ENCODE measurements at places on chromosomes 3 and 15.

GRCh38 chr3:35727179-35727578 lies 87.9 kb downstream of the ARPP21 start:
- no peak for DNase-seq

GRCh38 chr3:52215351-52215750 lies 10.1 kb downstream of the TLR9 start:
- no peak for DNase-seq

- DNase-seq = no peak
Measured at GRCh38 chr3:38118421-38119247, 18.3 kb downstream of the ACAA1 start.

- DNase-seq = no peak
Measured at GRCh38 chr15:80436511-80437307, 32.5 kb downstream of the ARNT2 start.

DNA sequence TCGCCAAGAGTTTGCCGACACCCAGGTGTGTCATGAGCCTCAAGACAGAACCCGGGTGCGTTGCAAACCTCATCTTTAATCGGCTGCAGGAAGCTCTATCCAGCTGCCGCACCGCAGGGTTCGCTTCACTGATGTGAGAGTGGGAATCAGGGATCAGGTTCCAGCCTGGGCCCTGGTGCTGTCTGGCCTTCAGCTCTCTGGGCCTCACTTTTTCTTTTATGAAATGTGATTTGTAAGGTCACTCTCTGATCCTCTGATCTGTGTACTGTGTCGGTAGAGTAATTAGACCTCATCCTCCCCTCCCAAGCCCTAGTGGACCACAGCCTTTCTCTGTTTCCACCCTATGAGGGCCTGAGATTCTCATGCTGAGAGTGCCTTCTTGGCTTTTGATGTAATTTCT lies 202.8 kb upstream of the UBE2E1 start:
- no peak for DNase-seq

DNA sequence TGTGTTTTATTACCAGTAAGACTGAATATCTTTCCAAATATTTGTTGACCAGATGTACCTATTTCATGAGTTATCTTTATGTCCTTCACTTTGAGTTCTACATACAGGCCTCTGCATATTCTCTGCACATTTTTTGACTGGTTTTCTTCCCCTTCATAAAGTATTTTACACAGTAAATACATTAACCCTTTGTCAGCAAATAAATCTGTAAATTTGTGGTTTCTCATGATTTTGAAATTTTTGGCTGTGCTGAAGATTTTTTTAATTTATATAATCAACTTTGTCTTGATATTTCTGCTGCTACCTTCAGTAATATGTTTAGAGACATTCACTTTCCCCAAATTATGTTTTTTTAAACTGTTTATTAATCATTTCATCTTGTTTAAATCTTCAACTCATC lies 50.5 kb downstream of the WNT5A start:
- DNase-seq = no peak

- no peak for DNase-seq
Measured at GRCh38 chr15:36601497-36601932, 22.1 kb downstream of the CDIN1 start.

- DNase-seq = no peak
Measured at GRCh38 chr15:60651101-60651500, 172.2 kb upstream of the ICE2 start.

DNA sequence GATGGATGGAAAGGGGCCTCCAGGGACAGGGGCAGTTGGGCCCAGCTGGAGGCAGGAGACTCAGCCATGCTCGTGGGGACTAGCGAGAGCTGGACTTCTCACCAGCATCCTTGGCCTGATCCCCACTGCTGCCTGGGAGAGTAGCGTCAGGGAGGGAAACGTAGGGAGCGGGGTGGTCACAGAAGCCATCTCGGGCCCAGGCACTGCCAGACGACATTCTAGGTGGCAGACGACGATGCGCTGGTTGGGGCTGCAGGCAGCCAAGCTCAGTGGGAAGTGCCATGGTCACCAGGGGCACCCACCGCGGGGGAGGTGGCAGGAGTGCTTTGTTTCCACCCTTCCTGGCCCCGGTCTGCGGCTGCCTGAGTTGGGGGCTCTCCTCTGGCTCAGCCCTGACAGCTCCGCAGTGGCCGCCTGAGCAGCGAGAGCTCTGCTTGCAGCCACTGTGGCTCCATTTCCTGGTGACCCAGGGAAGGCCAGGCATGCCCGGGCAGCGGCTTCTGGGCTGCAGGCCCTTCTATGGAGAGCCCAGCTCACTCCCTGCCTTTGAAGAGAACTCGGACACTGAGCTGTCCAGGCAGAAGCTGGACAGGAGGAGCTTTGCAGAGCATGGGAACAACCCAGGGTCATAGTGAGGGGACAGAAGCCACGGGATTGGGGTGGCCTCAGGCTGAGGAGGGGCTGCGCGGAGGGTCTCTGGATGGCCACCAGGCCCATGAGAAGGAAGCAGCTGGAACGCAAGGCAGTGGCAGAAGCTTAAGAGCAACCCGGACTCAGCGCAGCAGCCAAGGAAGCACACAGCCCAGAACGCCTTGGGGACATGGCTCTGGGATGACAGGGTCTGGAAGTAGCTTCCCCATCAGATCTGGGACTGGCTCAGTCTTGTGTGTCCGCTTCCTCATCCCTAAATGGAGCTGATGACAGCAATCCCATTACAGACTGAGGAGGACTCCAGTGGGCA lies 30.8 kb downstream of the KLHL25 start:
- no peak for DNase-seq

DNA sequence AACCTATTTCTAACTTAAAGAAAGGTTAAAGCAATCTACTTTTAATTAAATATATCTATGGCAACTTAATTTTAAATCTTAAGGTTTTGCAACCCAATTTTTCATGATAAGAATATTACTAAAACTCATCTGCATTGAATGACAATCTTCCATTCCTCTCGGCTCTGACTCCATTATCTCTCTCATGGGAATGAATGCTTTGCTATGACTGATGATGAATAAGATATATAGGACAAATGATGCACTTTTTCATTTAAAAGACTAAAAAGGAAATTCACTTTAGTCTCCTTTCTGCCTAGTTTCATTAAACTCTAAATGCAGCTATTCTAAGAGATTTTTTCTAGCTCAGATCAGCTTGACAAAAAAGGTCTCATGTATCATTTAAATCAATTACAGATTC lies 68.7 kb downstream of the GBE1 start:
- no peak for DNase-seq

DNA sequence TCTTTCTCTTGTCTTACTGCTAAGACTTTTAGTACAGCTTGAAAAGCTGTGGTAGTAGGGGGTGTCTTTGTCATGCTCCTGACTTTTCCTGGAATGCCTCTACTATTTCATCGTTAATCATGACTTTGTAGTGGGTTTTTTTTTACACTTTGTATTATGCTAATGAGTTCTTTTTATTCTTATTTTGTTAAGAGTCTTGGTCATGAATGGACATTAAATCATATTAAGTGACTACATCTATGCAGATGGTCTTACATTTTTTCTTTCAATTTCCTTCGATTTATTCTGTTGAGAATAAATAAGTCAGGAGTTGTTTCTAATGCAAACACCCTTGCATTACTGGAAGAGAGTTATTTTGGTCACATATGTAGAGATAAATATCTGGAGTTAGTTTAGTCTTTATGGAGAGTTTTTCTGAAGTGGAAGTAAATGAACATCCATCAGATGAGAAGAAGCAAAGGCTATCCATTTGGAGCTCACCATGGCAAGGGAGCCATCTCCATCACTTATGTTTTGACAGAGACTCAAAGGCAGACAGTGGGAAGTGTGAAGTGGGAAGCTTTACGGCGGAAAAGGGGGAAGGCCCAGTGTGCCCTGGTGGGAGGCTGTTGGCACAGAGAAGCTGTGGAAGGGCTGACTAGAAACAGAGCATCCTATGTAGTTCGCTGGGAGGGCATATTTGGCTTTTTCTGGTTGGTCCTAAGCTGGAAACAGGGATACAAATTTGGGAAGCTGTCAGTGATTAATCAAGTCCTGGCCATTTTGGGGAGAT lies 73.1 kb upstream of the PRR23E start:
- DNase-seq = no peak

DNA sequence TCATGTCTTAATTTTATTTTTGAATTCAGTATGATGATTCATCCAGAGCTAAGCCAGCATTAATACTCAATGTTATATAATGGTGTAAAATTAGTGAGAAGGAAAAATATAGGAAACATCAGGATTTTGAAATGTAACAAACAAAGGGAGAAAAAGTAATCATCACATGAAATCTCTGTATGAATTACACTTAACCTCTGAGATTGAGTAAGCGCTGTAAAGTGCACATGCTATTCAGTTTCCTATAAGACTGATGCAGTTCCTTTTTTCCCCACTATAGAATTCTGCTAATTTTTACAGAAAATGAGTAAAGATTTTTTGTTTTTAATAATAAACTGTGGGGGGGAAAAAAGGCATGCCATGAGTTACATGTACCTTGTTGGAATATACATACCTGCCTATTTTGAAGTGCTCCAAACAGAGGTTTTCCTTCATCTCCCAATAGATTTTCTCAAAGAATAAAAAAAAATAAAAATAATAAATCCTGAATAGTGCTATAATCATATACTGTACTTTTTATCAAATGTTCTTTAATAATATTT lies 64.0 kb upstream of the TTBK2 start:
- no peak for DNase-seq

DNA sequence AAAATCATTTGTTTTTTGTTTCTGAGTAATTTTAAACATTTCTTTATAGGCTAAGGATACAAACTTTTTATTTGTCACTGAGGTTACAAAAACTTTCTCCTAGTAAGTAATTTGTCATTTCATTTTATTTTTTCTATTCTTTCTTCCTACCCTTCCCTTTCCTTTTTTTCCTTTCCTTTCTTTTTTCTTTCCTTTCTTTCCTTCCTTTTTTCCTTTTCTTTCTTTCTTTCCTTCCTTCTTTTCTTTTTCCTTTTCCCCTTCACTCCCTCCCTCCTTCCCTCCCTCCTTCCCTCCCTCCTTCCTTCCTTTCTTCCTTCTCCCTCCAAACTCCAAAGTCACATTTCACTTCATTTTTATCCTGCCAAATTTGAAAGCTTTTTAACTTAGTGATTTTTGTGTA lies 115.1 kb upstream of the FAN1 start:
- no peak for DNase-seq

DNA sequence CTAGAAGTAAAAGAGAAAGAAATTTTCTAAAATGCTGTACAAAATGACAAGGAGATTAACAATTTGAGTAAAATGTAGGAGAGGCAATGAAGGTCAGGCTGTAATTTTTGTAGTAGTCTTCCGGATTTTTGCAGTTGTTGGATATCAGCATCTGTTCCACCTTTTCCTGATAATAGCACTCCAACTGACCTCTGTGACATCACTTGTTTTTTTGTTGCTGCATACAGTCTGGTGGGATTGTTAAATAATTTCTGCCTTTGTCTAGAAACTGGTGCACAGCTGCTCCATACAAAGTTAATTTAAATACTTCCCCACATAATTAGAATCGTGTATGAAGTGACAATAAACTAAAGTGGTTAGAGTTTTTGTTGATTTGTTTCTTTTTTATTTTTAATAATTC lies 731.4 kb downstream of the PLOD2 start:
- DNase-seq = no peak

DNA sequence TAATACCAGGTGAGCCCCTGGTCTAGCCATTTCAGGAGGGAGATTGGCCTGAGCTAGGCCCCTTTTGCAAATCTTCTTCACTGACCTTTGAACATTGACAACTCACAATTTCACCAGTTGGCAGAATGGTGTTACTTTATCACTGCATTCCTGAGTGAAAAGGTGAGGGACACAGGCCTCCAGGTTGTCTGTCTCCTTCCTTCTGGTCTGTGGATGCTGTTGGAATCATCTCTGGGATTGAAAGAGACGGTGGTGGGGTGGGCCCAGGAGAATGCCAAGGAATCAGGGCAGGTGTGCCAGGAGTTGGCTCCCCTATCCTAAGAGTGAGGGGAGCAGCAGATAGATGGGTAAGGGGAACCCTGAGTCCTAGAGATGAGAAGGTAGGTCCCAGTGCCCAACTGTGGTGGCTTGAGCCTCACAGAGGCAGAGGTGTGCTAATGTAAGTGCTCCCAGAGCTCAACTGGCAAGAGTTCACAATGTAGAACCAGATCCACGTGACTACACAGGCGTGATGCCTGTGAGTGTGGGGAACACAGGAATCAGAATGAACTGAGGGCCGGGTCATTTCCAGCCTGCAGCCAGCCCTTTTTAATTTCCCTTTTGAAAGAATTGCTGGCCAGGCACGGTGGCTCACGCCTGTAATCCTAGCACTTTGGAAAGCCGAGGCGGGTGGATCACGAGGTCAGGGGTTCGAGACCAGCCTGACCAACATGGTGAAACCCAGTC lies 11.2 kb downstream of the C3orf62 start:
- no peak for DNase-seq

DNA sequence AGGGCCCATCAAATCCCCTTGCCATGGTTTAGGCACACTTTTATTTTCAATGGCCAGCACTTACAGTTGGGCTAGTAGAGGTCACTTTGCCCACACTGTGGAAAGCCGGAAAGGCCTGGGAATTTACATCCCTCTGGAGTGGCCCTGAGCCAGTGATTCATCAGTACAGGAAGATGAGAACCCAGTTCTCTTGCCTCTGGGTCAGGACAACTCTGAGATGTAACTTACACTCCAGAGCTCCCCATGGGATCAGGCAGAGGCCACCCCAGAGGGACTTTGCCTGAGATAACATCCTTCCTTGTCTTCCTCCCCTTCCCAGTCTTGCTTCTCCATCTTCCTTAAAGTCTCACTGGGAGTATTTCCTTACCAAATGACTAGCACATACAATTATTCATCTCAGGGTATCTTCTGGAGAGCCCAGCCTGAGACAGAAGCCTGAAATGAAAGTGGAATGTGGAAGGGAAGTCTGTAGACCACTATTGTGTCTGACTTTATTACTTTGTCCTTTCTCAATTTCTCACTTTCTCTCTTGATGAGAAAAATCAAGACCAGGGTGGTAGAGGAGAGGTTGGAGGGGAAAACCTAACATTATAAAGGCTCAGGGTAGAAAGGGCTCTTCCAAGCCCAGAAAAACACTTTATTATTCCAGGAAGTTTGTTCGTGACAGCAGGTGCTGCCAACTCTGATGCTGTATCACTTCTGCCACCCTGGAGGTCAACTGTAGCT lies 220.8 kb downstream of the ZNF621 start:
- DNase-seq = no peak

DNA sequence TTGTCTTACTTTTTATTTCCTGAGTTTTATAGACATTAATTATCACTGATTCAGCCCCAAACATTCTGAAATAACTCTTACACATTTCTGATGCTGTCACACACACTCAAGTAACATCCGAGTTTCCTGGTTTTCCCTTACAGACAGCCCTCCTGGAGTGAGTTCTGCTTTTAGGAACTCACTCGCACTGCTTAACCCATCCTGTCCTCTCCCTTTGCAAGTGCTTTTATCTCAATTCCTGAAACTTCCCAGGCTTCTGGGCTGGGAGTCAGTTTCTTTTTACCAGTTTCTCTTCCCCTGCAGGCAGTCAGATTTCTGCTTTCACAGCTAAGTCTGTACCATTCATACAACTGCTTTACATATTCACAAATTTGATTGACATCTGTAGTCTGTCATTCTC lies 15.6 kb upstream of the SH3GL3 start:
- no peak for DNase-seq

DNA sequence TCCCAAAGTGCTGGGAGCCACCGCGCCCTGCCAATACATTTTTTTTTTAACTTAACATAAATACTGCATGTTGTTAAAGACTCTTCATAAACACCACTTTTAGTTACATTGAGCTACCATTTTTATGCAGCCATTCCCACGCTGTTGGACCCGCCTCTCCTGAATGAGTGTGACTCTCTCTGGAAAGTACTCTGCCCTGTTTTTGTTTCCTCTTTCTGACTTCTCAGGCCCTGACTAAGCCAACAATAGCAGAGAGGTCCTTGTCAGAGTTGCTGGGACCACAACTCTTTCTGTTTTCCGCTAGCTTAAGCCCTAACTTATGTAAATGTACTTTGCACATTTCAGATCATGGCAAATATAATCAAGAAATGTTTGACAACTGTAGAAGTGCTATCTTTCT lies 35.2 kb downstream of the PARP15 start:
- DNase-seq = no peak

Measured in HS-27A (cell line).